ENCODE measurements at places on chromosomes 7 and 10. TPM values are rescaled to one million over a fixed set of nuclear protein-coding genes. Genes with fewer than 3 reads are reported as not detected.
A peak's percentile ranks its signal among the peaks of the same experiment; 100 is the strongest.

Gene ATOH7
- not detected for total RNA-seq

Gene COMTD1
- total RNA-seq, result 49.9 TPM

DNA sequence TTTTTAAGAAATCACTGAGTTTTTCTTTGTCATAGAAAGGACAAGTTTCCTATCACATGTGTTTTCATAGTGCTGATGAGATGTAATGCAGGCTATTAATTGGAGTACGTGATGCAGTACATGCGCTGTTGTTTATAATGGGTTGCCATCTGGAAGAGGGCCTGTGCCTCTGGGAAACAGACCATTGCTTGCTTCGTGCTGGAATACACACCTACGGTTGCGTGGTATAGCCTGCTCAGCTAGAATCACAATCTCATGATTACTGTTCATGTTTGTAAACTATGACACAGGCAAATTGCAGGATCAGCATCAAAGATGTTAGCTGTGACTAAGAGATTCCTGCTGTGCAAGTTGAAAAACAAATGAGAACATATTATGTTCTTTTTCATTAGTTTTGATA is 107.2 kb upstream of the STEAP1B start:
- no peak for DNase-seq

DNA sequence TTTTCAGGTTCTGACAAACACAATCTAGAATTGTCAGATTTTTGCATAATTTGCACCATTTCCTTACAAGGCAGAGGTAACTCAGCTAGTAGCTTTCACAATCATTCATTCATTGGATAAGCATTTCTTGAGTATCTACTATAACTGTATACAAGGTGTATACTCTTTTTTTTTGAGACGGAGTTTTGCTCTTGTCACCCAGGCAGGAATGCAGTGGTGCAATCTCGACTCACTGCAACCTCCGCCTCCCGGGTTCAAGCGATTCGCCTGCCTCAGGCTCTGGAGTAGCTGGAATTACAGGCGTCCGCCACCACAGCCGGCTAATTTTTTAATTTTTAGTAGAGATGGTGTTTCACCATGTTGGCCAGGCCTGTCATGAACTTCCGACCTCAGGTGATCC is 16.2 kb upstream of the EXOC6 start:
- no peak for DNase-seq

- DNase-seq, result no peak
Measured at GRCh38 chr10:113111900-113112853, 162.1 kb downstream of the TCF7L2 start.

DNA sequence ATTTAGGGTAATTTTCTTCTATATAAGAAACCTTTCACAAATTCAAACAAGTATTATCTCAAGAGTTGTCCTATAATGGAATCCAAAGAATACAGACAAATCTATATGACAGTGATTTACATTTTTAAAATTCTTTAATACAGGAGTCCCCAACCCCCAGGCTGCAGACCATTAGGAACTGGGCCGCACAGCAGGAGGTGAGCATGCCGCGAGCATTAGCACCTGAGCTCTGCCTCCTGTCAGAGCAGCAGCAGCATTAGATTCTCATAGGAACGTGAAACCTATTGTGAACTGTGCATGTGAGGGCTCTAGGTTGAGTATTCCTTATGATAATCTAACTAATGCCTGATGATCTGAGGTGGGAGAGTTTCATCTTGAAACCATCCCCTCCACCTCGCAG is 37.7 kb downstream of the SNX13 start:
- DNase-seq, result no peak

DNA sequence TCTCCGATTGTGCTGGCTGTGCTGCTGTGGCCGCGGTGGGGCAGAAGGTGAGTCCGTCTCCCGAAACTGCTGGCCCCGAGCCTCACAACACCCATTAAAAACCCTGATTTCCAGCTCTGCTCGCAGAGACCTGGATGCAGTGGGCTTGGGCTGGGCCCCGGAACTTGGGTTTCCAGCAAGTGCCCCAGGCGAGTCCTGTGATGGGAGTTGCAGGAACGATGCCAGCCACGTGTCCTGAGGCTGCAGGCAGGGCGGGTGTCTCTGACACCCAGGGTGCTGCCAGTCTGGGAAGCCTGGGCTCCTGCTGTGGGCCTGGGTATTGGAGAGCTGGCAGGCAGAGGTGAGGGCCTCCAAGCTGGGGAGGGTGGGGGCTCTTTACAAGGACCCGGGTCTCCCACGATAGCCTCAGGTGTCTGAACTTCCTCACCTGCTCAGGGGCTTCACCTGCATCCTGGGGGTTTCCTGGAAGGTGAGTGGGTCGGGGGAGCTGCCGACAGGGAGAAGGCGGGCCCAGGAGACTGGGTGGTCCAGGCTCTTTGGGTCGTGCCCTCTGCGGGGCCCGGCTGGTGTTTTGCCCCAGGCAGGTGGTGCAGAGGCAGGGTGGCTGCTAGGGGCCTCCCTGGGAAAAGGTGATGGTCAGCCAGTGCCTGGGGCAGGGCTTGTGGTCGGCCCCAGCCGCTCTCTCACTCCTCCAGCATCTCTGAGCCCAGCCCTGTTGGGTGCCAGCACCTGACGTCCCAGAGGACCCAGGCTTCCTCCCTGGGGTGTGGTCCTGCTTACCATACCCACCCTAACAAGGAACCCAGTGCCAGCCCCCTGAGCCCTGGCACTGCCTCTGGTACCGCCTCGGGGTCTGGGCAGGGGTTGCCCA is 180.3 kb downstream of the DNAJB6 start:
- no peak for DNase-seq

GRCh38 chr7:70856901-70857630 is 274.9 kb upstream of the GALNT17 start:
- peak; percentile 75 for DNase-seq

GRCh38 chr7:141992156-141992555 is 3.5 kb upstream of the MGAM start:
- DNase-seq, result no peak

DNA sequence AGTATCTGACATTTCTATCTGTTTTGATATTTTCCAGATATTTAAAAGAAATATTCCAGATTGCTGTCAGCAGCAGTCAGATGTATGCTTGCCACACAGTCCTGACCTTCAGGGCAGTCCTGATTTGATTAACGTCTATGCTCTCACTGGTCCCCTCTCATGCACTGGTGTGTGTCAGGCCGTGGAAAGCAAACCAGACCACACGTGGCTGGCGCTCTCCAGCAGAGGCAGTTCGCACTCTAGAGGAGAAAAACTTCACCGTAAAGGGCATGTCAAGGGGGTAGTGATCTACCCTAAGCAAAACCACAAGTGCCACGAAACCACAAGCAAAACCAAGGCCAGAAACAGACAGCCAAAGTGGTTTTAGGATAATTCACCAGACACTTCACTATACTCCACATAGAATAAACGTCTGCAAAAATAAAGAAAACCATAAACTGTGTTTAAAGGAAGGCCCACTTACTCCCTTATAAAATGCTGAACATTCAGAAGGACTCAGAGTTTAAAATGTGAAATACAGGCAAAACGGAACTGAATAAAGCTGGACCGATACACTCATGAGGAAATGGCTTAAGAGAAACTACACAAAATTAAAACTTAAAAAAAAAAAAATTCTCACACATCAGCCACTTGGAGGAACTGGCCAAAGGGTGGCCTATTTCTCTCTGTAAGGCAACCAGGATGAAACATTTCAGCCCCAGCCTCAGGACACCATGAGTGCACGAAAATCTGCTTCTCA is 26.4 kb downstream of the PARP12 start:
- DNase-seq, result no peak

DNA sequence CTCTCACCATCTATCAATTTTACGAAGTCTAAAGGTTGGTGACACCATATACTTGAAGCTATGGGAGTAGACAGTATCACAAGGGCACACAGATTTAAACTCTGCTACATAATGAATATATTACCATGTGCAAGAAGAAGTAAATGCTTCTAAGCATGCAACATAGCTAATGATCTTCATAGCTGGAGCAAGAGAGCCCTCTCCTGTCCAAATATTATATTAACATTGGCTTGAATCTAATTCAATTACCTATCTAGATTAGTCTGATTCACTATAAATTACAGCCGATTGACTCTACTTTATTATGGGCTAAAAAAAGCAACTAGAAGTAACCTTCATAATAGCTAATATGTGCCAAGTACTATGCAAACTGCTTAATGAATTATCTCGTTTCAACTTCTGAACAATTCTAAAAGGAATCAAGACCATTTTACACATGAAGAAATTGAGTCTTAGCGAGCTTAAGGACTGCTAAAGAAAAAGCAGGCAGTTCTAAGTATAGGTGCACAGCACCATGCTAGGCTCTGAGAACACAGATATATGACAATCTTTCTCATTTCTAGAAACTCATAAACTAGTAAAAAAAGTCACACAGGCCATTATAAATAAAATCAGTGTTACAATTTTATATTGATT is 21.9 kb downstream of the FRA10AC1 start:
- DNase-seq, result peak; percentile 71

DNA sequence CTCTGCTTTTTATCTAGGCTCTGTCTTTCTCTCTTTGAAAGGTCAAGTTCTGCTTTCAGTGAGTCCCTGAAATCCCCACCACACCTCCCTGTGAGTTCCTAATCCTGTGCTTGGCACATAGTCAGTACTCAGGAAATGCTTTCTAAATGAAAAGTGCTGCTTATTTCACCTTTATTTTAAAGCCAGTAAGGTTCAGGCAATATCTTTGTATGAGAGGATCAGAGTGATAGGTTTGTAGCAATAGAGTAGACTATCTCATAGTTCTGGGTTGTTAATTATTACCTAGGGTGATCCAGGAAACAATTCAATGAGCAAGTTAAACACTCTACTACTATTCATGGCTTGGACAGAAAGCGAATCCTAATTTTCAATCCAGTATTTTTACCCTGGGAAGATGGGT is 7.4 kb upstream of the LAMB1 start:
- no peak for DNase-seq

DNA sequence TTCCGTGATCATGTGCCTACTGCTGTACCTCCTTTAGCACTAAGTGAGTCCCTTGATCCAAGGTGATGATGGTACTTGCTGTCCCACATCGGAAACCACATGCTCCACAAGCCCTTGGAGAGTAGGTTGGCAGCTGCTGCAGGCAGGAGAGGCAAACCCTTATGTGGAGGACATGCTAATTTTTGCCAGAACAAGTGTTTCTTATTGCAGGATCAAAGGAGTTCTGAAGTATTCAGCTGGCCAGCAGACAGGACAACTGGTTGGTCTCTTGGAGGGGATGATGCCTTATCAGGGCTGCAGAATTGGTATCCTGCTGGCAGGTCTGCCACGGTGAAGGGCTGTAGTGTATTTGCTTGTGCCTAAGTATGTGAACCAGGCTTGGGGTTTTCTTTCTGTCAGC is 36.8 kb downstream of the NACAD start:
- DNase-seq, result no peak
